ENCODE measurements at places on chromosomes 2 and 18. TPM values are rescaled to one million over a fixed set of nuclear protein-coding genes. Genes with fewer than 3 reads are reported as not detected.

- DNase-seq, result peak; percentile 97
Observed at GRCh38 chr2:150125708-150126107, 361.8 kb downstream of the RND3 start.

GRCh38 chr2:61737841-61738240 is 116.0 kb downstream of the FAM161A start:
- no peak for DNase-seq

- peak; percentile 44 for DNase-seq
Observed at GRCh38 chr2:134739879-134740301, 21.1 kb upstream of the TMEM163 start.

MYCN gene
- total RNA-seq, result not detected

DNA sequence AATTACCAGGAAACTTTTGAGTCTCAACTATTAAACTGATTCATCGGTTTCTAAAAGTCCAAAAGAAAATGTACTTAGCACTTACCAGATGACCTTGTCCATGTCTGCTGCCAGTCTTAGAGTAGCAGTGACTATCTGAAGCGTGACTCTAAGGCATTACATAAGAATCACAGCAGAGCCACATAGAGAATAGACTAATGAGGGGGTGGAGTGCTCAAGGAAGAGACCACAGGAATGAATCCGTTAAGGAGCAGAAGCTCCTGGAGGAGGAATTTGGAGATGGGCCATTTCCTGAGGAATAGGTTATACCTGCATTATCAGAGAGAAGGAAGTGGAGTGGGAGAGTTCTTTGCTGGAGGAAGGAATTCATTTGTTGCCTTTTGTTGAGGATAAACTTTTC is 116.0 kb downstream of the MAP3K20 start:
- DNase-seq, result peak; percentile 80

SLC11A1 gene
- total RNA-seq, result not detected

GRCh38 chr2:219919506-219919905 is 292.1 kb downstream of the SLC4A3 start:
- no peak for DNase-seq

- DNase-seq, result no peak
Observed at GRCh38 chr2:206920310-206920709, 19.0 kb upstream of the CPO start.

- peak; percentile 84 for DNase-seq
Observed at GRCh38 chr2:160406591-160407392, 86.8 kb downstream of the RBMS1 start.

DNA sequence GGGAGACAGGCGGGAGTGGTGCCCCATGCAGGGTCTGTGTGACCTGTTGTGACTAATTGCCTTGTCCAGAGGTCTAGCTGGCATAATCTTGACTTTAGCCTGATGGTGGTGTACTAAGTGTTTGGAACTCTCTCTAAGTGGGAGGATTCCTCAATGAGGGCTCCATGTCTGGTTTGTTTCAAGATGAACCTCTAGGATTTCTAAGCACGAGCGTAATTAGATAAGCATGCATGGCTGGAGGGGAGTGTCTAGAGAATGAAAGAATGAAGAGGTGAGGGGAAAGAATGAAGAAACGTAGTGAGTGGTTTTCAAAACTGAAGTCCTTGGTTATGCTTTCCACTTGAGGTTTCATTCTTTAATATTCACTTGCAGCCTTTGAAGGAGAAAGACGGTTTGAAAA is 833.2 kb upstream of the GYPC start:
- DNase-seq, result no peak

PROM2 gene
- 0.22 TPM for total RNA-seq

DES gene
- total RNA-seq, result 0.51 TPM

CNGA3 gene
- 0.51 TPM for total RNA-seq

GAL3ST2 gene
- total RNA-seq, result not detected

GRCh38 chr2:109715313-109715805 is 78.7 kb upstream of the RGPD5 start:
- DNase-seq, result peak; percentile 56

GRCh38 chr2:216849987-216850386 is 9.9 kb downstream of the TNP1 start:
- peak; percentile 44 for DNase-seq

DNA sequence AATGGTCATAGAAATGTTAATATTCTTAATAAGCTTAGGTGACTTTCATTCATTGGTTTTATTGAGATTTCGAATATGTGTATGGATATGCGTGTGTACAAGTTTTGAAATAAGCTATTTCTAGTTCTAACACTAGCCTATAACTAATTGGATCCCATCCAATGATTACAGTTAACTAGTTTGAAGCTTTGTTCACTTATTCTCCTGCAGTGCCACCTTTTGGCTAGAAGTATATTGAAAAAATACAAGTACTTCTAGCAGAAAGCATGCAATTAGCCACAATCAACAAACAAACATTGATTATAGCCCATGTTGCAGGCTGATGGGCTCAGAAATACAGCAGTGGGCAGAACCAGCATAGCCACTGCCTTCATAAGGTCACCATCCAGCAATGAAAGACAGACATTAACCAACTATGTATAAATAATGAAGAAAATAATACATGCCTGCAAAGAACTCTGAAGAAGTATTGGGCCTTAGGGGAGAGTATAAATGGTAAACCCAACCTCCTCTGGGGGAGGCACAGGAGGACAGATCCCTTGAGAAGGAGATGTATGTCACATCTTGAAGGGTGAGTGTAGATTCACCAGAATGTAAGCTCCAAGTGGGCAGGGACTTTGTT is 5.1 kb upstream of the PIEZO2 start:
- peak; percentile 78 for DNase-seq

DNA sequence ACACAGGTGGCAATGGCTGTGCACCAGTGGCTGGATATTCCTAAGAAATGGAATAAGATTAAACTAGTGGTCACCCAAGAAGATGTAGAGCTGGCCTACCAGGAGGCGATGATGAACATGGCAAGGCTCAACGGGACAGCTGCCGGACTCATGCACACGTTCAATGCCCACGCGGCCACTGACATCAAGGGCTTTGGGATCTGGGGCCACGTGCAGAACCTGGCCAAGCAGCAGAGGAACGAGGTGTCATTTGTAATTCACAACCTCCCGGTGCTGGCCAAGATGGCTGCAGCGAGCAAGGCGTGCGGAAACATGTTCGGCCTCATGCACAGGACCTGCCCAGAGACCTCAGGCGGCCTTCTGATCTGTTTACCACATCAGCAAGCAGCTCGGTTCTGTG is 190.8 kb downstream of the FTCDNL1 start:
- DNase-seq, result no peak

GRCh38 chr18:79241755-79242154 is 154.0 kb upstream of the NFATC1 start:
- no peak for DNase-seq

LDAH gene
- 42.1 TPM for total RNA-seq

GRCh38 chr2:201798252-201798913 is 8.0 kb upstream of the CDK15 start:
- peak; percentile 94 for DNase-seq

- peak; percentile 92 for DNase-seq
Observed at GRCh38 chr18:22551536-22552151, 133.9 kb upstream of the CTAGE1 start.

TMEM17 gene
- total RNA-seq, result 3.7 TPM
